ENCODE measurements at places on chromosomes 4 and X.

GRCh38 chrX:150038315-150038714 lies 100.0 kb upstream of the EOLA2 start:
- no peak for DNase-seq

DNA sequence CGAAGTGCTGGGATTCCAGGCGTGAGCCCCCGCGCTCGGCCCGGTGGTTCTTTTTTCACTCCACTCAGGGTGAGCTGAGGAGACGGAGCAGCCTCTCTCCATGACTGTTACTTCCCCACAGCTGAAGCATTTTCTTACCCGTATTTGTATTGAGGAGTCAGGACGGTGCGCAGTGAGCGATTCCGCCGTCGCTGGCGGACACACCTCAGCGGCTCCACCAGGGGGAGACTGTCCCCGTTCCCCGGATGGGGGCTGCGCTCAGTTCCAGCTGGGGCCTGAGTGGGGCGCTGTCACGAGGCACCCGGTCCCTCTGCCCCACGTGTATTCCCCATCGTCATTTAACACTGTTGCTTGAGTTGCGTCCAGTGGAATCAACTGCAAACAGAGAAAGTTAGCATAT lies 844.0 kb upstream of the FRG1 start:
- no peak for DNase-seq

DNA sequence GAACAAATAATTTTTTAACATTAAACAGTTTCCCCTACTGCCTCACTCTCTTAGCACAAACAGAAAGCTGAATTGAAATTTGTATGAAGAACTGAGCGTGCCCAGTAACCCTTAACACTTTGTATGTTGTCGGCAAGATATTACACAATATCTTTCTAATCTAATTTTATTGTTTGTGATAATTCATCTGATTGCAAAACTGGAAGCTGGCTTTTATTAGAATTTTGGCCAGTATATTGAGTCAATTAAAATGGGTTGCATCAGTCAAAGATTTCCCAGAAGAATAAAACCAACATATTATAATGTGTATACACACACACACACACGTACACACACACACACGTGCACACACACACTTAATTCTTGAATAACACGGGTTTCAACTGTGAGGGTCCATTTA lies 2332.1 kb downstream of the PCDH7 start:
- DNase-seq, result no peak

DNA sequence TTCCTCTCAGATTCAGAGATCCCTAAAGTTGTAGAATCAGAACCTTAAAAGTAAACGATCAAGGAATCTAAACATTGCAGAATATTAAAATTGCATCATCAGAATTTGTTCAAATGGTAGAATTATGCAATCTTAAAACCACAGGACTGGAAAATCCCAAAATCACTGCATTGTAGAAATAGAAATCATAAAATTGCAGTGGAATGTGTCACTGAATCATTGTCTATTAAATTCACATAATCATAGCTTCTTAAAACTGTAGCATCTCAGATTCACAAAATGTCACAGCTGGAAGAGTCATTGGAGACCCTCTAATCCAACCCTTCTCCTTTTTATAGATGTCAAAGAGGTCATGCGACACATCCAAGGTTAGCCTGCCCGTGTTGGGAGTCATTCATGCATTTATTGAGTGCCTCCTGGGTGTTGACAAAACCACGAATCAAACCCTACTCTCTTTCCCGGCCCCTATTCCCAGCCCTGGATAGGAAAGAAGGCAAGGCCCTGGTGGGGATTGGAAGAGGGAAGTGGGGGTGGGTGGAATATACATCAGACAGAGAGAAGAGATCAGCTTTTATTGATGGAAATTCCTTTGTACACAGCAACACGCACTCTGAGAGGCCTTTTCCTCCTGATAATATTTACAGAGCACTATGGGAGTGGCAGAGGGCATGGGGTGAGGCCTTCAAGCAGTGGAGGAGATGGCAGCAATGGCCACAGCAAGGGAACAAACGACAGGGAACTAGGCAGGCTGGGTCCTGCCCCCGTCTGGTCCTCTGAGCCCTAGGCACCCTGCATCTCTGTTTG lies 15.4 kb downstream of the IQSEC2 start:
- DNase-seq, result no peak

DNA sequence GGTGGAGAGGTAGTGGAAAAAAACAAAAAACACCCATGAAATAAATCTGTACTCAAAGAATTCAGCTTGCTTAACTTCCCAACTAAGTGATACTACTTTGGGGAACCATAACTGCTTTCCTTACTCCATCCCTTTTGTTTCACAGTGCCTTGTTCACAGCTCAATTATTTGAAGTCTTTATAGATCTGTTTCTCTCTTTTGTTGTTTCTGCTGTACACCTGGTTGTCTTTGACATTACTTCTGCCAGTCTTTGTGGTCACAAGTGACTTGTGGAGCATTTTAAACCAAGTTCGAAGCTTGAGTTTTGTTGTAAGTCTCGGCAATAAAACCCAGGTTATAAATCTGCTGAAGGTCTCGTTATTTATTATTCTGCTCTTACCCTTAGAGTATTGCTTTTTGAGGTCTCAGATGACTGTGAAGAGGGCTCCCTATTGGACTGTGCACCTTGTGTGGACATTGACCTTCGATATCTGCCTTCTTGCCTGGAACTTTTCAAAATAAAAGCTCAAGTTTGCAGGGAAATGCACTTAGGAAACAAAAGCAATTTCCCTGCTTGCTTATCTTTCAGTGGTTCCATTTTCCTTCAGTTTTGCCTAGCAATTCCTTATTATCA lies 59.8 kb downstream of the ANK2 start:
- DNase-seq, result no peak

GRCh38 chrX:69307756-69308155 lies 142.5 kb upstream of the PJA1 start:
- DNase-seq, result no peak

DNA sequence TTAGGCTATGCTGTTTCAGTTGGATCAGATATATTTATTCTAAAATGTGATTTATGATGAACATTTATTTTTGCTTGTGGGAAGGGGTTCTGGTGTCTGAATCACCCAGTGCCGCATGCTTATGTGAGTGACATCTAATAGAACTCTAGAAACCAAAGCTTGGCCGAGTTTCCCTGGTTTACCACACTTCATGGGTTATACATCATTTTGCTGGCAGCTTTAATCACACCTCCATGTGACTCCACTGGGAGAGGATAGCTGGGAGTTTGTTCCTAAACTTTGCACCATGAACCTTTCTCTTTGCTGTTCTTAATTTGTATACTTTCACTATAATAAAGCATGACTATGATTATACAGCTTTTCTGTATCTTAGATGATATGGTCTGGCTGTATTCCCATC lies 382.9 kb downstream of the INPP4B start:
- DNase-seq, result no peak

DNA sequence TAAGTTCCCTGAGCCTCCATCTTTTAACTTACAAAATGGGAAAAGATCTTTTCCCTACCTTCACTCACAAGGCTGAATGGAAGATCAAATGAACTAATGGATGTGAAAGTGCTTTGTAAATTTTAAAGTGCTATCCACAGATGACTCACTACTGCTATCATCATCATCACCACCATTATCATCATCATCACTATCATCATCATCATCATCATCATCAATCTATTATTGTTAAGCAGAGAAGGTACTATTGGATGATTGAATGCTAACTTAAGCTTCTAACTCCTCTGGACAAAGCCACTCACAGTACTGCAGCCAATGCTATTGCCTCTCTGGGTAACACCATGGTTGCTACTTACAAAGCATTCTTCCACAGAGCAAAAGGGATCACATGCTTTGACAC lies 1.9 kb downstream of the FRMD7 start:
- DNase-seq, result no peak

DNA sequence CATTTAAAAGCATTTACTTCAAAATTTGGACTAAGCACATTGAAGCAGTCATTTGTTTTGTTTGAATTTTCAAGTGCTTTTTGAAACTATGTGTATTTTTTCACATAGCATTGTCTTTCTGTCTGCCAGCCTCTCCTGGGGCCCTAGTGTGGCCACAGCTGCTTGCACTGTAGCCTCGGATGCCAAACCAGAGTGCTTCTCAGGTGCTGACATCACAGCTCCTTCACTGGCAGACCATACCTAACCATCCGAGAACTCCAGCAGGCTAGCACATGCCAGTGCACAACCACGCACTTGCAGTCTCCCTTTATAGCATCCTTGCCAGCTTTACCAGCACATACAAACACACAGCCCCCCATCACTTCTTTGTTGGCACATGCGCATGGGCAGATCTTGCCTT lies 1019.7 kb downstream of the STPG2 start:
- no peak for DNase-seq

DNA sequence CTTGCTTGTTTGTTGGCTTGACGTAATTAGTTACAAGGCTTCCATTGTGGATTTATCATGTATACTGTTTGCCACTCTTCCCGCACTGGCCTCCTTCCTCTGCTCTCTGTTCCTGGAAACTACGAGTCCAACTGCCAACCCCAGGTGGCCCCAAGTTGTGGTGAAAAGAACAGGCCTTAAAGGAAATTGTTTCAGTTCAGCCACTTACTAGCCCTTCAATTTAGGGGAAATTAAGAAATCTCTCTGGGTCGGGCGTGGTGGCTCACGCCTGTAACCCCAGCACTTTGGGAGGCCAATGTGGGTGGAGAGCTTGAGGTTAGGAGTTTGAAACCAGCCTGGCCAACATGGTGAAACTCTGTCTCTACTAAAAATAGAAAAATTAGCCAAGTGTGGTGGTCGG lies 28.0 kb downstream of the RBM47 start:
- DNase-seq, result no peak

GRCh38 chr4:65241257-65241997 lies 428.9 kb downstream of the EPHA5 start:
- DNase-seq, result no peak

- DNase-seq, result no peak
Observed at GRCh38 chr4:1465173-1466033, 59.2 kb upstream of the NKX1-1 start.

DNA sequence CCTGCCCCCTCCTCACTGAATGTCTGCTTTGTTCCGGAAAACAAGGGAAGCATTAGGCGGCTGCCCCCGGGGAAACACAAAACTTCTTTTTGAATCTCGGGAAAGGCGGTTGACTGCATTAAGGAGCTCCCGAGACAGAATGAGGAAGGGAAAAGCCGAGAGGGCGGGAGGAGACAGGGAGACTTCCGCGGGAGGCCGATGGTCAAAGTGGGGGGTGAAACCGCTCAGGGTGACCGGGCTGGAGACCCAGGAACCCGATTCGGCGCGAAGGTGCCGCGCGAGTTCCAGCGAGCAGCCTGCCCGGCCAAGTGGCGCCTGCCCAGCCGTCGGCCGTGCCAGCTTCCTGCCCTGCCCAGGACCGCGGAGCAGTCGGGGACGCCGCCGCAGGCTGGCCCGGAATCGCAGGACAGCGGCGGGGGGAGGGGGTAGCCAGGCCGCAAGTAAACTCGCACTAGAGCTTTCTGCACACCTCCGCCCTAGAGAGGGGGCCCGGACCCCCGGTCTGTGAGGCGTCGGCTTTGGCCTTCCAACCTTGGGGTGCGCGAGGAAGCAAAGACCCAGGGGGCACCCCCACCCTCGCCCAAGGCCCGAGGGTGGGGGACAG lies 55.1 kb upstream of the BCOR start:
- no peak for DNase-seq

DNA sequence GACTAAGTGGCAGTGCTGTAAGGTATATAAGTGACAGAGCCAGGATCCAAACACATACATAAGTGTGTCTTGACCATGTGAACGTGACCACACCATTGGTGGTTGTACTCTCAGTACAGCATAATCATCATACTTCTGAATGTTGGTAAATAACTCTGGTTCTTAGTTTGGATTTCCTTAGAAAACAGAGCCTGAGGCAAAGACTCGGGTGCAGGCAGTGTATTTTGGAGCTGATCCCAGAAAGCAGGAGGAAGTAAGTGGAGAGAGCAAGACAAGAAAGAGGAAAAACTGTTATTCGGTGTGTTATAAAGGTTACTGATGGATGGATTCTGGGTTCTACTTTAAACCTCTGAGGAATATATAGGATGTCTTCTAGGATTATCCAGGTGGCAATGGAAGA lies 127.9 kb downstream of the SLC39A8 start:
- no peak for DNase-seq

DNA sequence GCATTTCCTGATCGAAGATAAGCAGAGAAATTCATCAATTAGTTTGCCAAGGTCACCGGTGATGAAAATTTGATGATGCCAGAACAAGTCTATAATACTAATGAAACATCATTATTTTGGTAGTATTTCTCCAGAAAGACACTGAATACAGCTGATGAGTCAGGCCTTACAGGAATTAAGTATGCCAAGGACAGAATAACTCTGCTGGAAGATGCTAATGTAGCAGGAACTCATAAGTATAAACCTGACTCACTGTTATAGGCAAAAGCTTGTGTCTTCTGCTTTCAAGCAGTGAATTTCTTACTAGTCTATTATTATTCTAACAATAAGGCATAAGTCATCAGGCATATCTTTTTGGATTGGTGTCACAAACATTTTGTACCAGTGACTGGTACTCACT lies 1825.1 kb upstream of the IGFBP7 start:
- DNase-seq, result no peak

- DNase-seq, result no peak
Observed at GRCh38 chr4:10656988-10657387, 27.6 kb downstream of the CLNK start.

GRCh38 chrX:150573106-150573505 lies 4.7 kb downstream of the MTM1 start:
- no peak for DNase-seq

DNA sequence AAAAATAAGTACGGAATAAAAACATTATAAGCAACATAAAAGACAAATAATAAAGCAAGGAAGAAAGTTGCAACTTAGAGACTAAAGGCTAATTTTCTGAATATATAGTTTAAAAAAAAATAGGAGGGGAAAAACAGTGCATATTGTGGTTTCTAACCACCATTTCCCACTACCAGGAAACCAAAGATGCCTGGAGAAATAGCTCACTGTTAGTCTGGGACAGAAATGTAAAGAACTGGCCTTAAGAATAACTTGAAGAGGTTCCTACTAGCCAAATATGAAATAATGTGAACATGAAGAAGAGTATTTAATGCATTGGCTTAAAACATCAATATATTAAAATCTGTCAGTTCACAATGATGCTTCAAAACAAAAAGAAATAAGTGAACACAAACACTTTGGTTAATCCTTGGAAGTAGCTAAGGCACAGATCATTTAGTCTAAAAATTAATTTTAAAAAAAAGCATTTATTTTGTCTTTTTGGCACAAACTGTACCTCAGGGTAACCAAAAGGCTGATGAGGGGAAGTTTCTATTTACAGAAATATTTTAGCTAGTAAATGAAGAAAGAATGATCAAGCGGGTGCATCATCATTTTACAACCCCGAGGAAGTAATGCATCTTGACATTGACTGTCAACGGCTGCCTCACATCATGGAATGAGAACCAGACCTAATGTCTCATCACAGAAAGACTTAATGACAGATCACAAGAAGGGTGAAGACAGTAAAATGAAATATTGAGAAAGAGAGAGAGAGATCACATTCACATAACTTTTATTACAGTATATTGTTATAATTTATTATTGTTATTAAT lies 297.2 kb upstream of the LDB2 start:
- DNase-seq, result no peak

DNA sequence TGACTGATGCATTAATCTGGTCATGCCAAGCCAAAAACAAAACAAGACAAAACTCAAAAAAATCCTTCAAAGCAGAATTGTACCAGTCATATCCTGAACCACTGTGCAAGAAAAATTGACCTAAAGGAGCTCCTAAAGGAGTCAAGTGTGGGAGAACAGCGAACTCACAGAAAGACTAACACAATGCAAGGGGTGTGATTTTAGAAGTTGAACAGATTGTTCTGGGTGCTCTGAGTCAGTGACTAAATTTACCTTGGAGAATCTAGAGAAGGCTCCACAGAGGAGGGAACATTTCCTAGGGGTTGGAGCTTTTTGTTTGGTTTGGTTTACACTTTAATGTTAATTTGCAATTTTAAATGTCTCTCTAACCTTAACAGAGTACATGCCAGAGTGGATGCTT lies 48.9 kb upstream of the PHF8 start:
- DNase-seq, result no peak

Measured in AG04450 (cell line).